ENCODE measurements at places on chromosomes 6 and 20.
A peak's percentile ranks its signal among the peaks of the same experiment; 100 is the strongest.

DNA sequence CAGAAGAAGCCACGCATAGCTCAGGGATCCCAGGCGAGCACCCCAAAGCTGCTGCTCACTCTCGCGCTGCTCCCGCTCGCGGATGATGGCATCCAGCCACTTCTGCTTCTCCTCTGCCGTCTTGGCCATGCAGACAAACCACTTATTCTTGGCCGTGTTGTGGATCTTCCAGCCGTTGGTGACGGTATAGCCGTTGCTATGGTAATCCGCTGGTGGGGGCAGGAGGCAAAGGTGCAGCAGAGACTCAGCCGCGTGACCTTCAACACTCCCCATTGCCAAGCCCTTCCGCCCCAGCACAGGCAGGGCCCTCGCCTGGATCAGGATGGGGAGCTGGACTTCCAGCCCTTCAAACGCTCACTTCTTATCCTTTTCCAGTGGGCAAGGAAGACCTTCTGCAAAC lies 136.9 kb downstream of the PREX1 start:
- no peak for DNase-seq

DNA sequence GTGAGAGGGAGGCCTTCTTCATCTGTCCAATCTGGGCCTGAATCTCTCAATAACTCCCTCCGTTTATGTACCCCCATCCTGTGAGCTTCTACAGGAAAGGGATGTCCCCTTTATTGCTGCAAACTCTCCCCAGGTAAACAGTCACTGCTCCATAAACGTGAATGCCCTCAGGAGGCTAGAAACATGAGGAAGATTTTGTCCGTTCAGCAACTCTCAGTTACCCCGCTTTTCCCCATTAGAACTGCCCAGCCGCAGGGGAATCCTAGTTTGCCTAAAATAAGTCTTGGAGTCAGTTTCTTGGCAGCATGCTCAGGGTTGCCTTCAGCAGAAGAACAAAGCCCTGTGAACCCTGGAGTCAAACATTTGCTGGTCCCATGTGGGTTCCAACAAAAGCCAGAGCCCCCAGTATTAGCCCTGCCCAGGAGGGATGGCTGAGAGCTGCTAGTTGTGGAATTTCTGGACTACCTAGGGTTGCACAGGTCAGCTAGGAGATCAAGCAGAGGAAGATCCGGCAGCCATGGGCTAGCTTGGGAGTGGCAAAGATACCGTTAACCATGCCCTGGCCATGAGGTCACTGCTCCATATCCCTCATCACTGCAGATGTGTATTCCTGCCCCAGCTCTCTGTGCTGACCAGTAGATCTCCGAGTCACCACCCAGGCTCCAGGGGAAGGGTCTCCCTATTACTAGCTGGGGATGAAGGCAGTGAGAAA lies 640 bp downstream of the LRRN4 start:
- no peak for DNase-seq

DNA sequence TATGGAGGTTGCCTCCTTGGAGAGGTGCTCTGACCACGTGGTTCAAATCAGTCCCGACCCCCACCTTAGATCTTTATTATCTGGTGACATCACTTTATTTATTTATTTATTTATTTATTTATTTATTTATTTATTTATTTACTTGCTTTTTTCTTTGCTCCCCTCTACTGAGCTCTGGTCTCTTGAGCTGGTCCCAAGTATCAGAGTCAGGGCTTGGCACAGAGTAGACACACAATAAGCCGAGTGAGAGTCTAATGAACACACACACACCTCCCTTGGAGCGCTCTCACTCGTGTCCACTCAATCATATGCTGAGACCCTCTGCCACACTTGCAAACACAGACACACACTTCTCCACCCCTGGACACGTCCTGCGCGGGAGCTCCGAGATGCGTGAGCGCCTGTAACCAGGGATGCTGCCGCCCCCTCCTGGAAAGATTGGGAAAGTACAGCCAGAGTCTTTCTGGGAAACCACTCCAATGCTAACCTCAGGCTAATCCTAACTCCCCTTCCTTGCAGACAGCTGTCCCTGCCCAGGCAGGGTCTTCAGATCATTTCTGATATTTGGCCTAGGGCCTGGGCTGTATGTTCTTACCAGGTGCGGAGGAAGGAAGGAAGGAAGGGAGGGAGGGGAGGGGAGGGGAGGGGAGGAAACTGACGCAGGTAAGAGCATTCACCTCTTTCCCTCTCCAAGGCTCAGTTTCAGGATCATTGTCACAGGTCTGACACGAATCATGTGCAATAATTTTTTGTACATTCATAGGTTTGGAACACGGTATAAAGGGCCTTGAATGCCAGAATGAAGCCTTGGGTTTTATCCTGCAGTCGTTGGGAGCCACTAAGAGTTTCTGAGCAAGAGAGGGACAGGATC lies 70.9 kb downstream of the STK35 start:
- DNase-seq: peak; percentile 46

DNA sequence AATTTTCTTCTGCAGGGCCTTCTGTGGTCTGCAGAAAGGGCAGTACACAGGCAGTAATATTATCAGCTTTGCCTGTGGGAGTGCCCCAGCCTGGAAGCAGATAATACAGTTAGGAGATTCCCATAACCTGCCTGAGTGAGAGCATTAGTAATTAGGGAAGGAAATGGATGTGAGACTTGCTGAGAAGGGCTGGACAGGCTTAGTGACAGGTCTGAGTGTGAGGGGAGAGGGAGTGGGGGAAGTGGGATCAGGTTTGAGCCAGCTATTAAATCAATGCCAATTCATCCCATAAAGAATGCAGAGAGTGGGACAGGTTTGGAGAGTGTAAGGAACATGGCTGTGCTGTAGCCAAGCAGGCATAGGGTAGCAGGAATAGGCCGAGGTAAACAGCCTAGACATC lies 10.1 kb upstream of the CFAP206 start:
- DNase-seq: no peak

GRCh38 chr20:13422637-13423036 lies 201.6 kb downstream of the ISM1 start:
- no peak for DNase-seq
